ENCODE measurements at places on chromosomes 2 and 18.

DNA sequence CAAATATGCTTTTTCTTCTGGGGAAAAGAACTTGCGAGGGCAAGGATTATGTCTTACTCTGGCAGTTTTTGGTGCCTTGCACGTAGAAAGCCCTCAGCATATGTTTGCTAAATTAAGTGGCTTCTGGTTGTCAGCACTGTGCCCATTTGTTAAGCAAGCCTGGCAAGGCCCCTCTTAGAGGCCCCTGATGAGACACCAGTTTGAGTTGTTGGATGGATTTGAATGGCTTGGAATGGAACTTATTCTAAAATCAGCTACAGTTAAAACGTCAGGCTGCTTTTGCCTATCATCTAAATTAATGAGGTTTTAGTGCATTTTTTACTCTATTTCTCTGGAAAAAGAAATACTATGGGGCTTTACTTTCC is 28.2 kb downstream of the TMEM182 start:
- no peak for DNase-seq

DNA sequence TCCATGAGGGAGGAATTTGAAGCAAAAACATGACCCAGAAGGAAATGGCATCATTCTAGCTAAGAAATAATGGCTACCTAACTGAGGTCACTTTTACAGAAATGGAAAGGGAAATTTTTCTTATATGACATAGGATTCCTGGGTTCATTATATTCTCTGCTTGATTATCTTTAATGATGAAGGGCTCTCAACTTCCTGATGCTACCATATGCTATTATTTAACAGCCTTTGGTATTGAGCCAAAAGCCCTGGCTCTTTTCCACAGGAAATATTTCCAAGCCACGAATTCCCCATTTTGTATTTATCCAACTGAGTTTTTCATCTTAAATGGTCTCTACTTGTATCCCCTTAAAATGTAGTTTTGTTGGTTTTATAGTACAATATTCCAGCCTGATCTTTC is 63.2 kb upstream of the NPAS2 start:
- no peak for DNase-seq

- DNase-seq: no peak
These were observed 2.4 kb upstream of the PMAIP1 start for GRCh38 chr18:59897321-59897954.

GRCh38 chr18:53937037-53937436 is 287.4 kb downstream of the MBD2 start:
- no peak for DNase-seq

- DNase-seq: no peak
These were observed 89.1 kb downstream of the AFF3 start for GRCh38 chr2:100053087-100053885.

DNA sequence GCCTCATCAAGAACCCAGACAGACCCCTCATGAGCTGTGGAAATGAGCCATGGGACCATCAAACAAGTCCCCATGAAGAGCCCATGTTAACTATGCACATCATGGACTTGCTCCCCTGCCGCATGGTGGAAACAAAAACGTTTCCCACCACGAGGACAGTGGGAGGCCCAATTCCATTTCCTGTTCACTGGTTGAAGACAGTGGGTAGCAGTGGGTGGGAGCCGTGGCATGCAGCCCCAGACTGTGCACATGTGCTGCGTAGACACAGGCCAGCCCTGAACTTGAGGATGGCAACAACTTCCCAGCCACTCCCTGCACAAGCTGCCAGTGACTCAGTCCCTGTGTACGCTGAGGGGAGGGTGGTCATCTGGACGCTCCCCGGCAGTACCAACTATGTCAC is 108.4 kb upstream of the LMAN1 start:
- no peak for DNase-seq

DNA sequence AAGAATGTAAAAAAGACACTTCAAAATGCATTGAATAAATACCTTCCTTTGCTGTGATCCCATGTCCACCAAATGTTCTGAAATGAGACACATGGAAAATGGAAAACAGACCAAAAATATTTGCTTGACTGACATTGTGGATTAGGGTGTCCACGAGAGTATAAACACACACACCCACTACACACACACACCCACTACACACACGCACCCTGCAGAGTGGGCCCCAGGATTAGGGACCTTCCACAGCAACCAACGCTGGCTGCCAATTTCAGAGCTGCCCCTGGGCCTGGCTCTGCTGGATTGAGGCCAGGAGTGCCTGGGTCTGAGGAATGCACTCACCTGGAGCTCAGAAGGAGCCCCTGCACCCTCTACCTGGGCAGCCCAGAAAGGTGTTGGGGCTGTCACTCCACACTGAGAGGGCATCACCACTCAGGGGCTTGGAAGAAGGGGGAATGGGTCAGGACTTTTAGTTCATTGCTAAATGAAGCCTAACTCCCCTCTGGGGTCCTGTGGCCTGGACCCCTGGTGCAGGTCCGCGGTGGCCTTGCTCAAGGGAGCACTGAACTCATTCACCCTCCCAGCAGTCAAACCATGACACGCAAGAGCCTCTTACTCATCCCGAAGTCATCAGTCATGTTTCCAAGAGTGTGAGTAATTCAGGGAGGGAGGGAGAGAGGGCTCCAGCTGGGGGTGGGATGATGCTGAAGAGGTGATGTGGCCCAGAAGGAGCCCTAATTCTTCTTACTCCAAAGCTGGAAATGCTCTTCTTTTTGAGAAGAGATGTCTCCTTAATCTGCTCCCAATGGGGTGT is 50.2 kb upstream of the PLB1 start:
- DNase-seq: no peak

DNA sequence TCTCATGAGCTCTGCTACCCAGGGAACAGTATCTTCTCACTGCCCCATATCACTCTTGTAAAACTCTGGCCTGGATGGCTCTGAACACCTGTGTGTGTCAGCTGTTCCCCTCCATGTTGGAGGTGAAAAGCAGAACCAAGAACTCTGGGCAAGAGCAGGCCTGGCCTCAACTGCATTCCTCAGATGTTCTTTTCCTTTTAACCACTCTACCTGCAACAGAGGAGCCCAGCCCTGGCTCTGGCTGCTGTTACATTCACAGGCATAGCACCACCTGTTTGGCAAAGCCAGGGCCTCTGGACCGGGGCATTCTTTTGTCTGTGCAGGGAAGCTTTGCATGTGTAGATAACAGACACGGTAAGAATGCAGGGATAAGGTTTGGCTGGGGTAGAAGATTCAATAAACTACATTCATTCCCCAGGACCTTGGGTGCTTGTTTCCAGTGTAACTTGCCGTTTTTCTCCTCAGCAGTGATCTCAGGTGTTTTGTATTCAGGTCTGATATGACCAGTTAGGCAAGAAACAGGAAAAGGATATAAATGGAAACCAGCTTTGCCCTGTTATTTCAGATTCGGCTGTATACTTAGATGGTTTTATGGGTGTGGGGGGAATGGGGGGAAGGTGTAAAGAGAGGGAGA is 95.1 kb downstream of the SPTBN1 start:
- no peak for DNase-seq

DNA sequence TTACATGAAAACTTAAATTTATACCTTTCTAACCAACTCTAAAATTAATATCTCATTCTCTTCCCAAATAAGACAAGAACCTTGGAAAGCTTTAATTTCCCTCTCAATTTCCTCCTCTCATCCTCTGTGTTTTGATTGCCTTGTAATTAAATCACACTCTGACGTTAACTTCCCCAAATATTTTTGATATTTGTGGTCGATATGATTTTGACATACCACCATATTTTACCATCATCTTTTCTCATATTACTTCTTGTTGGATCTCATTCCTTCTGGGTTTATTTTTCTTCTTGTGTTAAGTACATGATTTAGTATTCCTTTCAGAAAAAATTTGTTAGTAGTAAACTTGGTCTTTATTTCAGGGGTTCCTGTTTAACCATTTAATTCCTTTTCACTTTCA is 69.6 kb downstream of the RDH14 start:
- DNase-seq: no peak

DNA sequence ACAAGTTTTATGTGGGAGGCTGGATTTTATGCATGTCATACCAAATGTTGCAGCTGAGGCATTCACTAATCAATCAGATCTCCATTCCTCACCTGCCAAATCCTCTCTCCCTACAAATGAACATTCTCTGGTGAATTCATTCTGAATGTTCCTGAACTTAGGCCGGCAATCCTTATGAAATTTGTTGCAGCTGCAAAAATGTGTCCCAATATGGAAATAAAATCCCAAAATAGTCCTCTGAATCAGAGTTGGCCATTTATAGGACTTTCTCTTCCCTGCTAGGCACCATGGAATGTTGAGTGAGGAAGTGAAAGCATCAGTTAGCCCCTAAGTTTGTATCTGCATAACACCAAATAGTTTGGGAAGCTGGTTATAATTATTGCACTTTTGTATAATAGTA is 25.6 kb downstream of the GCA start:
- no peak for DNase-seq

GRCh38 chr2:105734762-105735538 is 9.8 kb upstream of the NCK2 start:
- no peak for DNase-seq

- DNase-seq: no peak
These were observed 57.2 kb downstream of the COBLL1 start for GRCh38 chr2:164784376-164784775.

GRCh38 chr2:111678161-111678560 is 205.8 kb downstream of the ANAPC1 start:
- DNase-seq: no peak

- no peak for DNase-seq
These were observed 105.4 kb downstream of the ACKR3 start for GRCh38 chr2:236675051-236675450.

DNA sequence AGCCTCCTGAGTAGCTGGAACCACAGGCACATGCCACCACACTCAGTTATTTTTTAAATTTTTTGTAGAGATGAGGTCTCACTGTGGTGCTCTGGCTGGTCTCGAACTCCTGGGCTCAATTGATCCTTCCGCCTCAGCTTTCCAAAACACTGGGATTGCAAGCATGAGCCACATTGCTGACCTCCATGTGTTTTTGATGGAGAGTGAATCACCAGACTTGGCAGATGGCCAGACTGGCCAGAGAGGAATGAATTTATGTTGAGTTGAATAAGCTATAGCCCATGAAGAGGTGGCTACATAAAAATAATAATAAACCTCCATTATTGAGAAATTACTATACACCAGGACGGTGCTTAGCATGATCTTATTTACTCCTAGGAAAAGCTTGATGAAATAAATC is 91.5 kb downstream of the MREG start:
- DNase-seq: no peak

GRCh38 chr18:76405681-76406356 is 89.2 kb downstream of the ZNF516 start:
- DNase-seq: peak; percentile 66

GRCh38 chr2:133955169-133955568 is 298.7 kb upstream of the MGAT5 start:
- no peak for DNase-seq

- DNase-seq: no peak
These were observed 105.9 kb downstream of the PXDN start for GRCh38 chr2:1638281-1638860.

GRCh38 chr18:65651192-65651591 is 99.6 kb upstream of the CDH7 start:
- no peak for DNase-seq

GRCh38 chr2:169159686-169160085 is 90.3 kb downstream of the DHRS9 start:
- DNase-seq: no peak

- no peak for DNase-seq
These were observed 120.8 kb downstream of the FAM168B start for GRCh38 chr2:130972410-130972809.

GRCh38 chr2:29343830-29344229 is 228.6 kb downstream of the CLIP4 start:
- no peak for DNase-seq

Data from ecto neural progenitor cell (in vitro differentiated cells).